Effector memory CD4-positive, alpha-beta T cell (primary cell): ENCODE measurements at places on chromosomes 5 and 9.
A peak's percentile ranks its signal among the peaks of the same experiment; 100 is the strongest.

- DNase-seq, result no peak
Observed at GRCh38 chr5:174606153-174606552, 118.2 kb upstream of the MSX2 start.

DNA sequence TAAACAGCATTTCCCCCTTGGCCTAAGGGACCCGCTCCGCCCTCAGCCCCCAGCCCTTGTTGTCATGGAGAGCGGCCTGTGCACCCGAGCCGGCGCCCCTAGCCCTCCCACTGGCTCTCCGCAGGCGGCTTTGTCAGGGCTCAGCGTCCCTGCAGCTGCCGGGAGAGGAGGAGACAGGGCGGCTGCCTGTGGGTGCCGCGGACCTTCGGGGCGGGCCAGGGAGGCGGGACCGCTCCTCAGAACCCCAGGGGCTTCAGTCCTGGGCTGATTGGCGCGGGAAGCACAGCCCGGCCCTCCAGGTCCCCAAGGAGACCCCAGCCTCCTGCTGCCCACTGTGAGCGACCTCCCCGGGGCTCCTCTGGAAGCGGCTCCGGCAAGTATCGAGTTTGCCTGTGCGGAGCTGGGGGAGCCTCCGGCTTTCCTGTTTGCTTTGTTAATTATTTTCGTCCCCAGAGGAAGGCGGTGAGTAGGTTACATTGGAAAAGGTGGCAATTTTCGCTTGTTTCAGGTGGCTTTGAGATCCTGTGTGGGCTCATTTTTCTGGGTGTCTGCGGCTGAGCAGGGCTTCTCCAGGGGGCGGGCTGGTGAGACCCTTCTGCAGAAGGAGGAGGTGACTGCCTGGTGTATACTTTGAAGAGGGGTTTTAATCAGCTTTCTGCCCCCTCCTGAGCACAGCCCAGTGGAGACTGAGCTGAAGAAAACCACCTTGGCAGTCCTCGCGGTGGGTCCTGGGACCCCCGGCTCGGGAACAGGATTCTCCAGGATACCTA, at the start of gene FGD3:
Gene FGD3, plus strand, starts transcription at position 256 of the 770 bp plus-strand sequence. CDS start 28,734 bp downstream, outside the sequence.
- no peak for DNase-seq

GRCh38 chr5:158195416-158196210, 336.7 kb upstream of the CLINT1 start:
- DNase-seq, result no peak

DNA sequence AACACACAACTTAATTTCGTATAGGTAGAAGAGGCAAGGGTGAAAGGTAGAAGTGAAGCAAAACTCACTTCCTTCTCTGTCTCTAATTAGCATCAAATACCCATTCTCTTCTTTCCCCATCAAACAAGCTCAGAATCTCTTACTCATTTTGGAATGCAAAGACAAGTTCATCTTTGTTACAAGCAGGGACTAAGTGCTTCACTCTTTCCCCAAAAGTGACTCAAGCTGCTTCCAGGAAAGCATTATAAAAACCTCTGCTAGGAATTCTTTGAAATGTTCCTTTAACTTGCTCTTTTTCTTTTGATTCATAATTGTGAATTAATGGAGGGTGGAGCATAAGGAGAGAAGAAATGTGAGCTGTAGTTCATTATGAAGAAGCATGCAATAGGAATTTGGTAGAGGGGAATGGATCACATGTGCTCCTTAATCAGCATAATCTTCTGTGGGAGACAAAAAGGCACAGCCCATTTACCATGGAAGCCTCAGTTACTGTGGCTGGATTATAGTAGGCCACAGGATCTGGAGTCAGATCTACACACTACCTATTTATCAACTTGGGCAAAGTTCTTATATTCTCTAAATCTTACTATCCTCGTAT, 109.5 kb upstream of the DPYSL3 start:
- DNase-seq, result no peak

DNA sequence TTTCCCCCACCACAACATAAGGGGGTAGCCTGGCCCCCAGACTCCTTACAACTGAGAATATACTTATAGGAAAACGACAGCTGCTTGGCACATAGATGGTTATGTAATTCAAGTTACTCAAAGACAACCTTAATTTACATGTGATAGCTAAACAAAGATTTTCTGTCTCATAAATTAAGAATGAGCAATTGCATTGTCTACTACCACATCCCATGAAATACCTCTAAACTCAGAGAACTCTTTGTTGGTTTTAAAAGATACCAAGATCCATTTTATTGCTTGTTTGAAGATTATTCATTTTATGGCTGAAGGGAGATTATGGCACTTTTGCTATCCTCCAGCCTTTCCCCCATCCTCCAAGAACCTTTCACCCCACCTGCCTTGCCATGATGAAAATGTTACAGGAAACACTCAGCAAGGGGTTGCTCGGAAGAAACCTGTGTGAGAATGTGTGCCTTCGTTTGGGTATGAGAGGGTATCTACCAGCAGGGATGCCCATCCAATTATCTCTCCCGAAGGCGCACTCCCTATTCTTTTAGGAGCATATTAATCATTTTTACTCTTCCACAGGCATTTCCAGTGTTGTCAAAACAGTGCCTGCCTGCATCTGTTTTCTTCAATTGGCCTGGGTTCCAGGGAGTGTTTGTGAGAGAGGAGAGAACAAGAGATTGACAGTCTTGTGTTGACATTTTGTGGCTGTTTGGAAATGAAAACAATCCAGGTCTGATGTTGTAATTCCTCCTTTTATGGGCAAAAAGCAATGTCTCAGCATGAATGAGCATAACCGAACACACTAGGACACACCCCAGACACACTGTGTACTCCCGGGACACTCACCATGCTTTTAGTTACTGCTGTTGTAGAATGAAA, 208.0 kb upstream of the ANKRD55 start:
- no peak for DNase-seq

DNA sequence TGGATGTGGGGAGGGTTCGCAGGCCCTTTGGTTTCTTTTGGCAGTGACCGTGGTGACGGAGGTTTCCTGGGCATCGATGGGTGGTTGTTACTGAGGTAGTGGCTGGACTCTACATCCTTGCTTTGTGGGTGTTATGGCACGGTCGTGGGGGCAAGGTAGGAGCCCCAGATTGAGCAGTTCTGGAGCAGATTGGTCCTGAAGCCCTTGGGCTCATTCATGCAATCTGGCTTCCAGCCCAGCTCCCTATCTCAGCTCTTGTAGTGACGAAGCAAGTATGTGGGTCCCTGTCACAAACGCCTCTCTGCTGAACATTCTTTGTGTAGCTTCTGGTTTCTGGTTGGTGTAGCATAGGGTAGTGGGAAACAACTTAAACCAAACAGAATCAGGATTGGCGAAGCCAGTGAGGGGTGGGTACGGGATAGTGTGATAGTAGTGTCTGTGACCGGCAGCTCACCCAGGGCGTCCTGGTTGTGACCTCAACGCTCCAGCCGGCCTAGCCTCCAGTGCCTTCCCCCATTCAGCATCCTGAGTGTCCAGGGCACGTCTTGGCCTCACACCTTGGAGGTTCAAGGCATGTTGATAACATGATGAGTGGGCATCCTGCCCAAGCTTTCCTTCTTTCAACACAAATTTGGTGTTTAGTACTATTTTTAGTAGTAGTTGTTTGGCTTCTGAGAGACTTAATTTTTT, 2.9 kb downstream of the NDUFS6 start:
- no peak for DNase-seq

DNA sequence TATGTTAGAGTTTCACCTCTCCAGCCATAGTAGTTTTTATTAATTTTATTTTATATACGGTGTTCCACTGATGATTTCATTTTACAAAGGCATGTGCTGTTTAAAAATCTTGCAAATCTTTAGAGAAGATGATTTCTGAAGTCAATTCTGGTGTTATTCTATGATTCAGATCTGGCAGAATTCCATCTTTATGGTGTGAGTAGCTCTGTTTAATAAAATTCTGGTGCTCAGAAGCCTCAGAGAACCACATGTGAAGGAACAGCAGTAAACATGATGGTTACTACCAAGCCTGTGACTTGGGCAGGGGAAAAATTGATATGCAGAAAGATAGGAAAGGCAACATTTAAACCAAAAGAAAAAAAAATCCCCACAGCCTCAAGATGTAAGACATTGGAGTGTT, 299.7 kb downstream of the NPR3 start:
- no peak for DNase-seq

DNA sequence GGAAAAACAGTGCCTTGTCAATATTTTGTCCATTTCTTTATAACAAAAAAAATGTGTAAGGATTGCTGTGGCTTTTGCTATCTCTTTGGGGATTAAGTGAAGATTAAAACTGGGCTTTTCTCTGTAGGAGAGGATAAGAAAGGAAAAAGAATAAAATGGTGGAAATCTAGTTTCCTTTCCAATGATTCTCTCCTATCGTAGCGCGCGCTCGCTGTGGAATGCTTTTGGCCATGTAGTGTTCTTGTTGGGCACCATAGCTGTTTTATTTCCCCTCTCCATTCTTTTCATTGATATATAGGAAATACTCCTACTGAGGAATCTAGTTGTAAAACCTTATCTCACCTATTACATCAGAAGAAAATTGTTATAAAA, 1.5 kb downstream of the STXBP1 start:
- DNase-seq, result no peak

DNA sequence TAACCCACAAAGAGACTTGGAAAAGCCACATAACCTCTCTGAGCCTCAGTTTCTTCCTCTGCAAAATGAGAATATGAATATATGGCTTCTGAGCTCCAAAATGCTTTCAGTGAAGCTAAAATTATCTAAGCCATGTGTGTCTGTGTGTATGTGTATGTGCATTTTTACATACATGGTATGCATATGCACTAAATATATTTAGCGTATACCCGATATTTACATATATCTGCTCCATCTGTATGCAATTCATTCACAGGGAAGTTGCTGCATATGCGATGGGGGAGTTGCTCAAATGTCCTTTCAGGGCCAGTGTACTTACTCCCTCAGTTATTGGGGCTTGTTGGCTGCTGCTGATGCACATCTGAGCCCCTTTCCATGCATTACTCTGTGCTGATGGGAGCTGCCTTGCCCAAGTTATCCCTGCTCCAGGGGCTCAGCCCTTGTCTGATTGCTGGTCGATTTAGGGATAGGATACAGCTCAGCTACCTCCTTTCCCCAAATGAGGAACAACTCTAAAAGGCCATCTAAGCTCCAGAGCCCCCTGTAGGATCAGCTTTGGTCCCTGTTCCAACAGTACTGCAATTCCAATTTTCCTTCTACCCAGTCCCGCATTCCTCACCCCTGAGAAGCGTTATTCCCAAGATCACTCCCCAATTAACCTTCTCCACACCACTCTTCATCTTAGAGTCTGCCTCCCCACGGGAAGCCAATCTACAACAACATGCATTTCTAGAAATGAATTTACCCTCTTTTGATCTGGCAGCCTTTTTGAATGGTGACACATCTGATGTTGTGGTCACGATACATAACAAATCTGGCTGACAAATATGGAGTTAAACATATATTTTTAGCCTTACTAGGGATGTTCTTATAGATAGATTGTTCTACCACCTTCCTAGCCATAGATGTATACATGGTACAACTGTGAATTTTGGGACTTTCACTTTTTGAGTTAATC, 15.9 kb downstream of the RHOBTB3 start:
- DNase-seq, result no peak

DNA sequence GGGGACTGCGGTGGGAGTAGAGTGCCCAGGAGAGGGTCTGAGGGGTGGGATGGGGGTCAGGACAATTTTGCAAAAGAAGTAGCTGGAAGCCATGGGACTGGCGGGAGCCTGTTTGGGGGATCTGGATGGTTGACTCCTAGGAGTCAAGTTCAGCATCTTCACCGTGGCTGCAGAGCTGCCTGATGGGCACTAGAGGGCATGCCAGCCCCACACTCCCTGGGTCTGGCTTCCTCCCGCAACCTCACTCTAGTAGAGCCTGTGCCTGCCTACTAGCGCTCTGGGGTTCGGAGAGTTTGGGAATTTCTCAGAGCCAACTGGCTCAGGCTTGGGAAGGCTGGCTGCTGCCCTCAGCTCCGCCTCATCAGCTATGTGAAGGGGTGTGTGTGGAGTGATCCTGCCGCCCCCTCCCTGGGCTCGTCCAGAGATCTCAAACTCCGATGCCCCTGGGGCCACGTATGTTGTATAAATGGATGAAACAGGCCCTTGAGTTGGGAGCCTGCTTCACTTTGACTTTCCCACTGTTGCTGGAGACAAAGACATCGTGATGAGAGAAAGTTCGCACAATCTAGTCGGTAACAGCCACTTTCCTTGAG, 10.8 kb downstream of the TSPAN17 start:
- peak; percentile 30 for DNase-seq

GRCh38 chr5:172410160-172410559, 44.2 kb downstream of the SH3PXD2B start:
- no peak for DNase-seq

DNA sequence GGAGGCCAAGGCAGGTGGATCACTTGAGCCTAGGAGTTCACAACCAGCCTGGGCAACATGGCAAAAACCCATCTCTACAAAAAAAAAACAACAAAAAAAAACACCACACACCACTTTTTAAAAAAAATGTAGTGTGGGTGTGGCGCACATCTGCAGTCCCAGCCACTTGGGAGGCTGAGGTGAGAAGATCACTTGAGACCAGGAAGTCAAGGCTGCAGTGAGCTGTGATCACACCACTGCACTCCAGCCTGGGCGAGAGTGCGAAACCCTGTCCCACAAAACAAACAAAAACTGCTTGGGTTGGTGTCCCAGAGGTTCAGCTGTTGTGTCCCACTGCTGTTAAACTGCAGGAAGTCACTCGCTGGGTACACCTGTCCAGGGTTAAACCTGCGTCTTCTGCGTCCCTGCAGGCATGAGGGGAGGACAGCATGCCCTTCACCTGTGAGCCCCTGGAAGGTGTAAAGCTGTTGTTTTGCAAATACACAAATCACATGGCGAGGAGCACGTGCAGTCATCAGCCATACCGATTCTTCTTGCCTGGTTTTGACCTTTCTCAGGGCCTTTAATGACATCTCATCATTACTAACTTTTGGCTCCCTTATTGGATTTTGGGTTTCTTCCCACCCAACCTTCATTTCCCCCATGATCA, 29.3 kb upstream of the CLPTM1L start:
- DNase-seq, result no peak

GRCh38 chr5:35484241-35484640, 133.4 kb upstream of the SPEF2 start:
- DNase-seq, result no peak

DNA sequence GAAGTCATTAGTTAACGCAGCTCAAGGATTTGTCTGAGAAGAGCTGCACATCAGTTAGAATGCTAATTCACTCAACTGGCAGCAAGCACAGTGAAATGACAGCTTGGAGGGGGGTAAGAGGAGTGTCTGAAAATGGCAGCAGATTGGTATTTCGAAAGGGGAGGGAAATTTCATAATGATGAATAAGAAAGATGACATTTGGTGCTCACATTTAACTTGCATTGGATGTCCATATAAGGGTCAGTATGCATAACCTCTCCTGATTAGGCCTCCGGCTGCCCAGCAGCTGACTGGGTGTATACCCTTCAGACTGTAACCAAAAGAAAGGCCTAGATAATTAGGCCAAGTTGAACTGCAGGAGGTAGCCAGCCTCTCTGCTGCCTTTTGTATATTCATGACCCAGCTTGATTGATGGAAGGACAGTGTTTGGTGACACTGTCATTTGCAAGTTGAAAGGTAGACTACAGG, 131.0 kb downstream of the PBX3 start:
- no peak for DNase-seq

DNA sequence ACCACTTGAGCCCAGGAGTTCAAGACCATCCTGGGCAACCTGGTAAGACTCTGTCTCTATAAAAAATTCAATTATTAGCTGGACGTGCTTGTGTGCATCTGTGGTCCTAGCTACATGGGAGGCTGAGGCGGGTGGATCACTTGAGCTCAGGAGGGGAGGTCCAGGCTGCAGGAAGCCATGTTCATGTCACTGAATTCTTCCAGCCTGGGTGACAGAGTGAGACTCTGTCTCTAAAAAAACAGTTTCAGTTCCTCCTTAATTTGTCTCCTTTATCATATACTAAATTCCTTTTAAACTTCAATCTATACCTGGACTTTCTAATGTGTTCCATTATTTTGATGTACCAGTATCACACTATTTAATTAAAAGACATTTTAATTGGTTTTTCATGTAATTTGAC, 422.2 kb upstream of the TLE4 start:
- no peak for DNase-seq
